Activated CD4-positive, alpha-beta T cell treated with anti-CD3 and anti-CD28 coated beads, Interleukin-2, amount 10 ng/mL, durations not matched to agents 7 days and 5 days (primary cell): ENCODE measurements at places on chromosomes 12 and 14. TPM values are rescaled to one million over a fixed set of nuclear protein-coding genes. Genes with fewer than 3 reads are reported as not detected.
A peak's percentile ranks its signal among the peaks of the same experiment; 100 is the strongest.

LBHD2 gene
- not detected for total RNA-seq

SSTR1 gene
- not detected for total RNA-seq

DNA sequence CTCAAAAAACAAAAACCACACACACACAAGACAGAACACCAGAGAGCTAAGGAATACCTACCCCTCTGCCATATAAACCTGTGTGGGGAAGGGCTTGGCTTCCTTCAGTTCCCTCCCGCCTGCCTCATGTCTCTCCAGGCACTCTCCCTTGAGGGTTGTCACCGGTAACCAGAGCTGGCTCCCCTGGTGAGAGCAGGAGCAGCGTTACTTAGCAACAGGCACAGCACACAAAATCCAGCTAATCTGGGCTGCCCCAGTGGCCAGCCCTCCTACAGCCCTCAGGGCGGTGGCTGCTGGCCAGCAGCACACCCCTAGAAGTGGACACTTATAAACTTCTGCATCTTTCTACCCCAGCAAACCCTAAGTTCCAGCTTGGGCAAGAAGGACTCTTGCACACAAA, 21.6 kb upstream of the NR4A1 start:
- no peak for DNase-seq

- DNase-seq = no peak
Observed at GRCh38 chr12:120698665-120699064, 11.6 kb upstream of the UNC119B start.

DNA sequence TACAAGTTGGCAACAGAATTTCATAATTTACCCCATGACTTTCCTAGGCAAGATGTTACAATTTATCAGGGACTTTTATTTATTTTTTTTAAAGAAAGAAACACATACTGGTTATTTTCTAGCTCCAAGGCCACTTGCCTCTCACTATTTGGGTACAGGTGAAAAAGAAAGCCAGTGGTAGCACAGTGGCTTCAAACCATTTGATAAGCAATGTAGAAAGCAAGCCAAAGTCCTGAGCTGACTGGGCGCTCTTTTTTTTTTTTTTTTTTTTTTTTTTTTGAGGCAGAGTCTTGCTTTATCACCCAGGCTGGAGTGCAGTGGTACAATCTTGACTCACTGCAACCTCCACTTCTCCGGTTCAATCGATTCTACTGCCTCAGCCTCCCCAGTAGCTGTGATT, 73.3 kb downstream of the STXBP6 start:
- DNase-seq = no peak

- DNase-seq = no peak
Observed at GRCh38 chr14:31902002-31902401, 175.1 kb upstream of the ARHGAP5 start.

- peak; percentile 35 for DNase-seq
Observed at GRCh38 chr12:19482551-19483109, 43.3 kb downstream of the AEBP2 start.

GRCh38 chr12:84455598-84455997, 457.0 kb downstream of the SLC6A15 start:
- DNase-seq = no peak

- DNase-seq = no peak
Observed at GRCh38 chr14:103623883-103624482, 5.0 kb upstream of the KLC1 start.

GRCh38 chr12:15225136-15225862, 4.1 kb upstream of the RERG start:
- no peak for DNase-seq

DNA sequence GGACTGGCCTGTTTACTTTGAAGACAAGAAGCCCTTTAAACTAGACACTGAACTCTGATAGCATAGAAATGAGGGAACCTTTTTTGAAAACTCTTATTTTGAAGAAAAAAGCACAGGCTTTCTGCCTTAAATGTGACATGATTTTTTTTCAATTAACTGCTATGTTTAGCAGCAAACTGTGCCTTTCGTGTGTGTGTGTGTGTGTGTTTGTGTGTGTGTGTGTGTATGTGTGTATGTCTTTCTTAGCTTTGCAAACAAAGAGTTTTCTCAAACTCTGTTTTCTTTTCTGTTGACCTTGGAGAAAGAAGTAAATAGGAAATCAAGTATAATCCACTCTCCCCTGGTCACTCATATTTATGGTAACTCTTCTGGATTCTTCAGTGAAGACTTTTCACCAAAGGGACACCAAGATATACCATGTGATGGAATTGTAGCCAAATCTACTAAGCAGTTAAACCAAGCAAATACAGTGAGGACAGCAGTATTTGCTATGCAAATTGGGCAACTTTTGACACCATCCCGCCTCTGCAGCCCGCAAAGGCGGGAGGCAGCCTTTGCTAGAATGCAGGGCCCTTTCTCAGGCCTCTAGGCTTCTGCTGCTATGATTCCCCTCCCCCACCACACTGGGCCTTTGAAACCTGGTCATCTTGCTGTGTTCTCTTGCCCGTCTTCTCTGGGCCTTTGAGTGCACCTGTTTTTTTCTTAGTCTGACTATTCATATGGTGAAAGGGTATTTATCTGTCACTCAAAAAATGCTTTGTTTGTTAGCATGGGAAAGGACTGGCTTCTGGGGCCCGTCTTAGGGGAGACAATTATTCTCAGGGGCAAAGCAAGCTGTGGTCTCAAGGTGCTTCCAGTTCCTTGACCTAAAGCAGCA, 107.9 kb downstream of the MYRFL start:
- DNase-seq = no peak

GRCh38 chr12:90333939-90334338, 621.0 kb downstream of the CCER1 start:
- DNase-seq = no peak

- DNase-seq = no peak
Observed at GRCh38 chr12:29713729-29714128, 70.0 kb downstream of the TMTC1 start.
